ENCODE measurements at places on chromosomes 6 and 20.
A peak's percentile ranks its signal among the peaks of the same experiment; 100 is the strongest.

DNA sequence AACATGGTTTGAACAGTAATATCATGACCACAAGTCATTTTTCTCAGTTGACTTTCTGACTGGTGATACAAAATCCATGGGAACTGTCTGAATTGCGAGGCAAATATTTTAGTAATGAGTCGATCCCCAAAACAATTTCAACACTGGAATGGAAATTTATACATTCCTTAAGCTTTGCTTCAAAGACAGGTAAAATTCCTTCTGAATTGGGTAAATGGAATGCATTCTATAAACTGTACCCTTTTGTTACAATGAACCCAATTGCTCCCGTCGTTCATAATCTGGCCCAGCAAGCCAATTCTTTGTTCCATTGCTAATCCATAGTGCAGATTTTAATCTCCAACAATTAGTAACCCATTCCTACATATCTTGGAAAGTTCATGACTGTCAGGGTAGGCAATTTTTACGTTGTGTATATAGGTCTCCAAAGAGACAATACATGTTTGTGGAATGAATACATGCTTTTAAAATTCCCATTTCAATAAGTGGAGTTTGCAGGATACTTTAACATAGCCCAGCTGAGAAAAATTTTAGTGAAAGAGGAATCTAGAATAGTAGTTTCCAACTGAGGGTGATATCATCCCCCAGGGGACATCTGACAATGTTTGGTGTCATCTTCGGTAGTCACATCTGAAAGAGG lies 32.7 kb downstream of the CYP24A1 start:
- DNase-seq = peak; percentile 89

- DNase-seq = no peak
Observed at GRCh38 chr6:48280035-48280620, 169.1 kb upstream of the PTCHD4 start.

DNA sequence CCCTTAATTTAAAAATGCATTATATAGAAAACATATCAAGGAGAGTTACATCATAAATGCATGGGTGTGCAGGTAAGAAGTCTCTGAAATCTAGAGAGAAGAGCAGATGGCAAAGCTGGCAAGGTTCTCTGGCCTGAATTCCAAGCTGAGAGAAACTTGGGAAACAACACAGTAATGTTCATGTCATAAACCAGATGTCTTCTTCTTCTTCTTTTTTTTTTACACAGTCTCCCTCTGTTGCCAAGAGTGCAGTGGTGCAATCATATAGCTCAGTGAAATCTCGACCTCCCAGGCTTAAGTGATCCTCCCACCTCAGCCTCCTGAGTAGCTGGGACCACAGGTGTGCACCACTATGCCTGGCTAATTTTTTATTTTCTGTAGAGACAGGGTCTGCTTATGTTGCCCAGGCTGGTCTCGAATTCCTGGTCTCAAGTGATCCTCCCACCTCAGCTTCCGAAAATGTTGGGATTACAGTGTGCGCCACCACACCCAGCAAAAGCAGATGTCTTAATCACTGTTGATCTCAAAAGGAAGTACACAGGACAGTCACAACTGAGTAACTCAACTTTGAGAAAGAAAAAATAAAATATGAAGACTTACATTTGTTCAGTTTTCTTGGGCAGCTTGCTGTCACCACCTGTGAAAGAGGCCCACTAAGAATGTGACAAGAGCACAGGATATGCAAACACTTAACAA lies 77.3 kb downstream of the DNAAF9 start:
- DNase-seq = no peak

DNA sequence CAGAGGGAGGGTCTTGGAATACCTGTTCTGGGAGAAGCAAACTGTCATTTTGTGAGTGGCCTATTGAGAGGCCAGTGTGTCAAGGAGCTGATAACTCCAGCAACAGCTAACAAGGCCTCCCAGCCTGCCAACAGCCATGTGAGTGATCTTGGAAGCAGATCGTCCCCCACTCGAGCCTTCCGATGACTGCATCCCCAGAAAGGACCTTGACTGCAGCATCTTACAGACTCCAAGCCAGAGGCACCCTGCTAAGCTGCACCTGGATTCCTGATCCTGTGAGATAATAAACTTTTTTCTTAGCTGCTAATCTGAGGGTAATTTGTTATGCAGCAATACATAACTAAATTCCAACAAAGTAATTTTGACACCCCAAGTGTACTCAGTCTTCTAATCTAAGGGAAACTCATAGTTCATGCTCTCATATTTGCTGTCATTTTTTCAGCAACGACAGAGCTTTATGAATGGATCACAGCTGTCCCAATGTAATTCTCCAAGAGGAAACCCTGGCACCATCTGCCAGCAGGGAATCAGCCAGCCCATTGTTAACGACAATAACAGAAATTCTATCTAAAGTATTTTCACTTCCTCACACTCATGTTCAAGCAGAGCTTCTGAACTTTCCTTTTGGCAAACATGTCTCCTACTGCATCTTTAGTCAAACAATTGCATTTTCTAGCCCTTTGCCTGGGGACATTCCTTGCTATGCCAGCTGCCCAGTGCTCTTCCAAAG lies 470.2 kb upstream of the BTBD3 start:
- no peak for DNase-seq

- DNase-seq = no peak
Observed at GRCh38 chr6:165183496-165184140, 125.8 kb downstream of the C6orf118 start.

- DNase-seq = no peak
Observed at GRCh38 chr20:45306431-45306982, at the start of gene RBPJL. RBPJL (plus strand) TSS chr20:45306840; CDS start chr20:45306923, 83 bp downstream.

DNA sequence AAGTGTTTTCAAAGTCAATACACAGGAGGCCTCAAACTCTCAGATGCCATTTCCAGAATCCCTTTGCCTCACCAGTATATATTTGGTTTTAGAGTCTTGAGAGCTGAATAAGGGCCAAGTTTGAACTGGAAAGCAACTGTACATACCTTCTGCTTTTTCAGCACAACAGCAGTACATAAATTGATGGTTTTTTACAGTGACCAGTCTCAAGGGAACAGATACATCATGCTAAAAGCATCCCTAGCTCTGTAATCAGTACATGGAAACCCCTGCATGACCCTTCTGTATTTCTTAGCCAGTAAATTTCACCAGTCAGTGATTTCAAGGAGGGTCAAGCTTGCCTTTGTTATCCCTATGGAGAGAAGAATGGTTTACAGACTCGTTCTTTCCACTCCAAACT lies 40.6 kb upstream of the ECHDC1 start:
- no peak for DNase-seq

DNA sequence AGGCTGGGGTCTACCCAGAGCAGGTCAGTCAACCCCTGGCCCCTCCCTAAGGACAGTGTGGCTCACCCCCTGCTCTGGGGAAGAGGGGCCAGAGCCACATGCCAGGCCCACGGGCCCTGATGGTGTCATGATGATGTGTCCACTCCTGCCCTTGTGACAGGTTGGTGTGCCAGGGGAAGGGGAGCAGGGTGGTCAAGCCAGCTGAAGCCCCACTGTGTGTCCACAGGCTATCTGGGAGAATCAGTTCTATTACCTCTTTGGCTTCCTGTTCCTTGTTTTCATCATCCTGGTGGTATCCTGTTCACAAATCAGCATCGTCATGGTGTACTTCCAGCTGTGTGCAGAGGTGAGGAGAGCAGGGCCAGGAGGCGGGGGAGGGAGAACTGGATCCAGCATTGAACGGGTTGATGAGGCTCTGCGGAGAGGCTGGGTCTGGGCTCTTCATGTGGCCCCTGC lies 47.7 kb downstream of the PLAGL2 start:
- no peak for DNase-seq

DNA sequence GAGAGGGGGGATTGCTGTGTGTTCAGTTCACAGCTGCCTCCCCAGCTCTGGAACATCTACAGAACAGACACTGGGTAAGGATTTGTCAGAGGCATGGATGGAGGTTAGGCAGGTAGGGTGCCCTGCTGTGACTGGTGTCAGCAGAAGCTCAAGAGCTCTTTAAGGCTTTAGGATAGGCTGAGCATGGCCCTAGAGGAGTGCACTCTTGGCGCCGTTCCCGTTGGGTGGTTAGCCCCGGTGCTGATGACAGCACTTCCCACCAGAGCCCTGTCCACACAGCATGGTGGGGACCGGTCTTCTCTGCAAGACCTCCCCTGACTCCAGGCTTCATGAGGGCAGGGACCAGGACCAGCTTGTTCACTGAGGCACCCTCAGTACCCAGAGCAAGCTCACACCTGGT lies 262.0 kb downstream of the BMP7 start:
- no peak for DNase-seq

DNA sequence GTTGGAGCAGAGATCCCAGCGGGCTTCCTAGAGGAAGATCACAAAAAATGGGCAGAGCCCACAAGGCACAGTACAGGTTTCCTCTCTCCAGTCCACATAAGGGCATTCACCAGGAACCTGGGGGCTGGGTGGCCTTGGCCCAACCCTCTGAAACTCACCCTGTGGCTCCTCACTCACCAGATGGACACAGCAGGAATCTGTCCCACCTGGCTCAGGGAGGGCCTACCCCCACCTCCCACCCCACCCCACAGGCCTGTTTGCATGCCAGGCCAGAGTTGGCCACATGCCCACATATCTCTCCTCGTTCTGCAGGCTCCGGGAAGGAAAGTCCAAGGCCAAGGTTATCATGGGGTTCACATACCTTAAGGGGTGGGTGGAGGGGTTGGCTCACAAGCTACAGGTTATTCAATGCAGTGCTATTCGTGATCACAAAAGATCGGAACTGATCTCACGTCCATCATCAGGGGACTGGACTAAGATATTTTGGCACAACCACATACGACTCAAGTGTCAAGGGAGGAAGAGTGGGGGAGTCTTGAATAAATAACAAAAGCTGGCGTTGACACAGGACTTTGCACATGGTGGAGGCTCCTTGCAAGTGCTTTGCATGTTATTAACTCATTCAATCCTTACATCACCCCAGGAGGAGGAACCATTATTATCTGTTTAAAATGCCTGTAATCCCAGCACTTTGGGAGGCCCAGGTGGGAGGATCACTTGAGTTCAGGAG lies 13.0 kb downstream of the RIPOR3 start:
- no peak for DNase-seq

GRCh38 chr6:54112151-54112650 lies 958 bp downstream of the MLIP start:
- DNase-seq = no peak
